ENCODE measurements at places on chromosomes 13 and 19.

DNA sequence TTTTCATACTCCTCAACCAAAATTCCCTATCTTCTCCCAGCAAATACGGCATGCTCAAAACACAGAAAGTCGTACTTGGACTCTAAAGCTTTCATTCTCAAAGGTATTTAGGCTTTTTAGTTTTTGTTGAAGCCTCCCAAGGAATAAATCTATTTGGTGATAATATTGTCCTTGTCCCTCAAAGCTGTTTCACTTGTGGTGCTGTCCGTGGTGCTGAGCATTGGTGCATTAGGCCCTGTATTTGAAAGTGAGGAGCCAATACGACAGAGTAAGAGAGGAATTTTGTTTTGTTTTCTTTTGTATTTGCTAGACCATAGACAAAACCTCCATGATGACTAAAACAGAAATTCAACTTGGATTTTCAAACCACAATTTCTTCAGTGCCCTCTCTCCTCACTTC, 3.2 kb upstream of the LGALS13 start:
- DNase-seq: no peak

GRCh38 chr19:35055715-35056179, 14.2 kb downstream of the HPN start:
- no peak for DNase-seq

- DNase-seq: no peak
Observed at GRCh38 chr13:20503088-20504083, 22.3 kb downstream of the CRYL1 start.

DNA sequence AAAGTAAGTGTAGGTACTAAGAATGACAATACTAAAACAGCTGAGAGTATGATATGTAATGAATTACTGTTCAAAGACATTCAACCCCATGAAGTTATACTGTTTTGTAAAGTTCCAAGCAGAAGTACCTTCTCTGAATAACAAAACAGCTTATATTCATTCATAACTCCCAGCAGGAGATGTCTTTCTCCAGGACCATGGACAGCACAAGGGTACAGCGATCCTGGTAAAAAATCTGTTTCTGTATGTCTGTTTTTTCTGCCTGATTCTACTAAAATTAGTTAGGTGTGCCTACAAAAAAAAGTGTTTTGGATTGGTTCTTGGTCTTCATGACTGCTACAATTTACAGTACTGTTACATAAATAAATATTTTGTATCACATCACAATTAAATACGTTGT, 172.5 kb upstream of the SLITRK5 start:
- DNase-seq: no peak

- DNase-seq: no peak
Observed at GRCh38 chr19:20289186-20289585, 122.2 kb downstream of the ZNF486 start.

DNA sequence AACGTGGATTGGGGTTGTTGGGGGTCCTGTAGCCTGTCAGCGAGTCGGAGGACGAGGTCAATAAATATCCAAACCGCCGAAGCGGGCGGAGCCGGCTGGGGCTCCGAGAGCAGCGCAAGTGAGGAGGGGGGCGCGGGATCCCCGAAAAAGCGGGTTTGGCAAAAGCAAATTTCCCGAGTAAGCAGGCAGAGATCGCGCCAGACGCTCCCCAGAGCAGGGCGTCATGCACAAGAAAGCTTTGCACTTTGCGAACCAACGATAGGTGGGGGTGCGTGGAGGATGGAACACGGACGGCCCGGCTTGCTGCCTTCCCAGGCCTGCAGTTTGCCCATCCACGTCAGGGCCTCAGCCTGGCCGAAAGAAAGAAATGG, 754 bp upstream of the SIX5 start:
- DNase-seq: peak; percentile 21

DNA sequence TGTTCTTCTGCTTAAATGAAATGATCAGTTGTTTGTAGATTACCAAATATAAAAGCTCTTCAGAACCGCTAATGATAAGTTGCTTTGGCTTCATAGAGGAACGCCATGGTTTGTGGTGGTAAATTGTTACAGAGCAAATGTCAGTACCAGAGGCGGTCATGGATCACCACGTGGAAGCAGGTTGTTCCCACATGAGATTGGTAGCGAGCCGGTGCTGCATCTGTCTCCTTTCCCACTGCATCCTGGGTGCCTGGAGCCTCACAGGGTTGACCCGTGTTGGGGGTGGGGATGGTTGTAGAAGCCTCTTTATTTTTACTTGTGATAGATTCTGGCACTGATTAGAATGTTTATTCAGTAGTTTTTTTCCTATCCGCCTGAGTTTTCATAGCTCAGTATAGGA, 14.7 kb downstream of the GARRE1 start:
- no peak for DNase-seq

DNA sequence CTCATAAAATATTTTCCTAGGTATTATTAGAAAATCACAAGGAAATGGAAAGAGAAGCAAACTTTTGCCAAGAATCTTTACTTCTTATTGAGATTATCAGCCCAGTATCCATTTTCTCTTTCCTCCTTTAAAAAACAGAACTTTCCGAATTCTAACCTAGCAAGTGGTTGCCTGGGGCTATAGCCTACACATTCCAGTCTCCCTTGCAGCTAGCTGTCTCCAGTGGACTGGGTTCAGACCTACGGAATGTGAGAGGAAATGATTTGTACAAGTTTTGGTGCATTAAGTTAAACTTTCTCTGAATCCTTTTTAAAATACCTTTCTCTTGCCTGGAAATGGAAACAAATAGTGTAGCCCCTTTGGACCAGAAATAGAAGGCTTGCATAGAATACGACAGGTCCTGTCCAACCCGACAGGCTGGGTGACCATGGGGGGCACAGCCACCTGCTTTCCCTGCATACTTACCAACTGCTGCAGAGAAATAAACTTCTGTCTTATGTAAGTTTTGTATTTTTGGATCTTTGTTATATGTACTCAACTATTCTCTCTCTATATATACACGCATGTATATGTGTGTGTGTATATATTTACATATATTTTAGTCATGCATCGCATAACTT, 185.9 kb downstream of the NALCN start:
- no peak for DNase-seq

DNA sequence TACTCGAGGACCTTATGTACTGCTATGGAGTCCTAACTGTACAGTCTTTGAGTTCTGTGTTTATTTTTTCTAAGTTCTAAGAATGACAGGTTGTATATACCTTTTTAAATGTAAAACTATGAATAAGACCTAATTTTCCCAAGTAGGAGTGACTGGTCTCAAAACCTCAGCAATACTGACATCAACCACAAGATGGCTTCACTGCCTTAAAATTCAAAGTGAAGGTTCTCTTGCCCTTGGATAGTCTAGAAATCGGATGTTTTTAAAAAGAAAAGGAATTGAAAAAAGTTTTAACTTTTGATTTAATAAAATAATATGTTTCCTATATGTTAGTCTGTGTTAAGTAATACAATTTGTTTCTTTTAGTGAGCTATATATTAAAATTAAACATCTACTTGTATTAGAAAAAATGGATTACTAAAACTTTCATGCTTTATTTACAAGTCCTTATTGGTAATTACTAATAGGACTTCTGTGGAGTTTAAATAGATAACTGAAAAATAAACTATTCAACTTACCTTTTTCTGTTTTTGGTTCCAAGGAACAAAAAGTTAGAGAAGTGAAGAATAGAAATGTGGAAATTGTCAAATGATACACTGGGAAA, 52.0 kb downstream of the TDRD3 start:
- DNase-seq: no peak

DNA sequence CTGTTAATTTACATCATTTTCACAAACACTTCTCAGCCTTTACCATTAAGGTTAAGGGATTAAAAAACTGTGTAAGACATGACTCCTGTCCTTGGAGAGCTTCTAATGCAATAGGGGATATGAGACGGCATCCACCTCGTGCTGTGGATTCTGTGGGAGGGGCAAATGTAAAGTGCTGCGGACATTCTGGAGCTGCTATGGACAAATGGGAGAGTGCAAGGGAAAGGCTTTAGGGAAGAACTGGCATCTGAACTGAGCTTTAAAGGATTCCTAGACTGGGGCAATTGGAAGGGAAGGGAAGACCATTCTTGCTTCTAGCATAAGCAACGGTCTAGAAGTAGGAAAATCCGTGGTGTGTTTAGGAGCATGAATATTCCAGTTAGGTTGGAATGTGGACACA, 31.4 kb downstream of the CDADC1 start:
- no peak for DNase-seq

DNA sequence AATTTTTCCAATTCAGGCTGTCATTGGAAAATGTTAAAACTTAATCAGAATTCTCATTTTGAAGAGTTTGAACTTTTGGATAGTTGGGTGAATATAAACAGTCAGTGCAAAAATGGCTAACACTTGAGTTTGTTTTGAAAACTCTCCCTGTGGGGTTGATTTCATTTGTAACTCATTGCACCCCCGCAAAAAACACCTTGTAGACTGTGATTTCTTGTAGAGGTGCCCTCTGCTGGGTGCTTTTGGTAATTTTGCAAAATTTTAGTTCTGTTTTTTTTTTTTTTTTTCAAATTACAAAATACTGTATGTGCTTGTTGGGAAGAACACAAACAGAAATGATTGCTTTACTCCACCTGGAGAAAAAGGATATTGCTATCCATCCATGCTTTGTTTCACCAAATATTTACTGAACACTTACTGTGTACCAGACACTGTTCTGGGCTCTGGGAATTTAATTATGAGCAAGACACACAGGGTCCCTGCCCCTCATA, 28.2 kb upstream of the GPI start:
- no peak for DNase-seq

- no peak for DNase-seq
Observed at GRCh38 chr13:40330950-40331349, 335.5 kb downstream of the FOXO1 start.

DNA sequence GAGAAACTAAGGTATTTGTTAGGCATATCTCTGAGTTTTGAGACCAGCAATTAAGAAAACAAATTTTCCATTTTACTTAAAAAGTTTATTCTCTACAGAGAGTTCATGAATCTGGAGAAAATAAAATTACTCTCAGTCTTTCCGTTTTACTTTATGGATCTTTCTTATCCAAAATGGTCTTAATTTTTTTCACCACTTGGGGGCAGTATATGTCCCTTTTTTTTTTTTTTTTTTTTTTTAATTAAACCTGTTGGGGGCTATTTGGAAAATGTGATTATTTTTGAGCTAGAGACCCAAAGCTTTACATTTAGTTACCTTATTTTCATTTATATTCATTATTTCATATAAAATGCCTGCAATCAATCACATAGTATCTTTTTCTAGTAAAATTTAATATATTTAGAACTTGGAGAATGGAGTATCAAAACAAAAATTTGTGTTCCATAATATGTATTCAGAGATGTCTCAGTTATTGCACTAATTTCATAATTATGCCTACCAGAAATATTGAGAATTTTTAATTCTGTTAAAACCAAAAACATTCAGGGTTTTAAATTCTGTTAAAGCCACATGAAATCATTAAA, 27.1 kb downstream of the PIBF1 start:
- DNase-seq: no peak

DNA sequence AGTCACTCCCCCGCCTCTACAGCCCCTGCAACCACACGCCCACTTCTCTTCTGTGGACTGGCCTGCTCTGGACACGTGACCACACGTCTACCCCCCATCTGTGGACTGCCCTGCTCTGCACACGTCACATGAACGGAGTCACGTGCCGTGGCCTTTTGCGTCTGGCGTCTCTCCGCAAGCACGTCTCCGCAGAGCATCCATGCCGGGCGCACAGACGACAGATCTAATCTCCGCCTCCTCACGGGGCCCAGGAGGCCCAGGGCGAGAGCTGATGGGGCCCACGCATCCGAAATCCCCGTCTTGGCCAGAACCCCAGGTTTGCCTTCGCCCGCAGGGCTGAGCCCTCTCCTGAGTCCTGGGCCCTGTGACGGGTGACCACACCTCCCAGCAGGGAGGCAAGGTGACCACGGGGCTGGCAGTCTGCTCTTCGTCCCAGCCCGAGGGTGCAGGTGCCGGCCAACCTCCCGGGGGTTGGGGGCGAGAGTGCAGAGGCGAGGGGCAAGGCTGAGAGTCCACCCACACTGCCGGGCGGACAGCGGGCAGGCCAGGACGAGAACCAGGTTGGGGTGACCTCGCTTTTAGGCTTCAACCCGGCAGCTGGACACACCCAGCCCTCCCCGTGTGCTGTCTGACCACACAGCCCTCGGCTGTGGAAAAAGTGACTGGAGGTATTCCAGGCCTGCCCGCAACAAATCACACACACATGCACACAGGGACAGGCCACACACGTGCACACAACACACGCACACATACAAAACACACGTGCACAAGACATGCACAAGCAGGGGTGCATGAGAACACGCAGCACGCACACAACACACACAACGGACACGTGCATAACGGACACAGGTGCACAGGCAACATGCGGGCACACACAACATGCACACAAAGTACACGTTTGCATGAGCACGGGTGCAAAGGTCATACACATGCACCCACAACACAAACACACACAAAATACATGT, 3.9 kb downstream of the SBNO2 start:
- DNase-seq: no peak

DNA sequence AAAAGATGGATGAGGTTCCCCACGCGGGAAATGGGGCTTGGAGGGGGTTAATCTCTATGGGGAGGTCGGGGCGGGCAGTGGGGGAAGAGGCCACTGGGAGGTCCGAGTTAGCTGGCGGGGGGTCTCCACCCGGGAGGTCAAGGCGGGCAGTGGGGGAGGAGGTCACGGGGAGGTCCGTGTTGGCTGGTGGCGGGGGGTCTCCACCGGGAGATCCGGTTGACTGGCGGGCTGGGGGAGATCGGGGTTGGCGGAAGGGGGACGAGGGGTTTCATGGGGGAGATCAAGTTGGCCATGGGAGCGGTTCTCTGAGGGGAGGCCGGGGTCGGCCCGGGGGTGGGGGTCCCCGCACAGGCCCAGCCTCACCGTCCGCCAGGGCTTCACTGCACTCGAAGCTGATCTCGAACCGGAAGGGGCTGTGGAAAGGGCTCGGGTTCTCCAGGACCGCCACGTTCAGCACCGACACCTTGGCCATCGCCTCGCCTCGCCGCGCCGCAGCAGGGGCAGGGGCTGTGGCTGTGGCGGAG, 342 bp downstream of the ASF1B start:
- DNase-seq: no peak

DNA sequence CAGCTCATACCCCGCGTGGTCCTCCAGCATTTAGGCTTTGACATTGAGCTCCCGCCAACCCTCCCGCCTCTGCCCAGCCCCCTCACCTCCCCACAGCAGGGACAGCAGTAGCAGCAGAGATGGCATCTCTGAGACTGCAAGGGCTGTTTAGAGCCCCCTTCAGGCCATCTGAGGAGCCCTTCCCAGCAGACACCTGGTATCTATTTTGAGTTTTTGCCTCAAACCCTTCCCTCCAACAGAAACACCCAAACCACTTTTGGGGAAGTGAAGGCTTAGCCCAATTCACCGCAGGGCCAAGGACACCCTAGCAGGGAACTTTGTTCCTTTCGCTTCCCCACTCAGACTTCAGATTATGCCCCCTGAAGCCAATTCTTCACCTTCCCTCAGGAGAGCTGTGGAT, 6.3 kb upstream of the ZNF175 start:
- DNase-seq: no peak

GRCh38 chr19:41796901-41797300, 514 bp downstream of the CEACAM3 start:
- no peak for DNase-seq

- DNase-seq: peak; percentile 45
Observed at GRCh38 chr19:46000491-46001246, 5.4 kb downstream of the CCDC61 start.

- no peak for DNase-seq
Observed at GRCh38 chr19:4654437-4655361, 15.4 kb downstream of the TNFAIP8L1 start.

Measured in activated T-cell treated with anti-CD3 and anti-CD28 coated beads for 24 hours (primary cell).